ENCODE measurements at places on chromosomes 1 and 21.
A peak's percentile ranks its signal among the peaks of the same experiment; 100 is the strongest.

- DNase-seq = no peak
These were observed 174.7 kb downstream of the NRIP1 start for GRCh38 chr21:14890141-14890540.

DNA sequence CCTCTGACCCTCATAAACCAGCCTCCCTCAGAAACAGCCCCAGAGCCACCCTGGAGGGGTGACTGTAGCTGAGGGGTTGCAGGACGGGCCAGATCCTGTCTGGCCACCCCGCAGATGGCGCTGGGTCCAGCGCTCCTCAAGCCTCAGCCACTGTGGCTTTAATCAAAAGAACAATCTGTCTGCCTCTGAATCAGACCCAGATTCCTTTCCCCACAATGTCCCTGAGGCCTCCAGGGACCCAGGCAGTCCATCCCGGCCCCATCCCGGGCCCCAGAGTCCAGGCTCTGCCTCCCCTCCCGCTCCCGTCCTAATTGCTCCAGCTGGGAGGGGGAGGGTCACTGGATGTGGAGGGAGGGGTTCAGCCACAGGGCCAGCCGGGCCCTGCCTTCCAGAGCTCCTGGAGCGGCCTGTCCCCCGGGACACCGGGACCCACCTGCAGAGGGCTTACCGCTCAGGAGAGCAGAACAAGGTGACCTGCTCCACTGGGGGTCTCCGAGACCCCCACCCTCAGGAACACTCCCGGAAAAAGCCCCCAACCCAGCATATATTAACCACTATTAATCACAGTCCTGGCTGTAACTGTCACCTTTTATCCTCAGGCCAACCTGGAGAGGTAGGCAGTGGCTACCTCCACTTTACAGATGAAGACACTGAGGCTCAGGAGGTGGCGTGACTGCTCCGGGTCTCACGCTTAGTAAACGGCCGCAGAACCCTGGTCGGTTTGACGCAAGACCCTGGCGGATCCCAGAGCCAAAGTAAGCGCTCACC lies 836 bp upstream of the FBLIM1 start:
- no peak for DNase-seq

GRCh38 chr1:43067977-43068751 lies 103.9 kb downstream of the EBNA1BP2 start:
- peak; percentile 9 for DNase-seq

- no peak for DNase-seq
These were observed 149.0 kb downstream of the ROR1 start for GRCh38 chr1:63922848-63923247.

- DNase-seq = no peak
These were observed 514.4 kb upstream of the B3GALT2 start for GRCh38 chr1:193700710-193701355.

GRCh38 chr1:56639211-56639610 lies 5.9 kb upstream of the PRKAA2 start:
- DNase-seq = no peak

DNA sequence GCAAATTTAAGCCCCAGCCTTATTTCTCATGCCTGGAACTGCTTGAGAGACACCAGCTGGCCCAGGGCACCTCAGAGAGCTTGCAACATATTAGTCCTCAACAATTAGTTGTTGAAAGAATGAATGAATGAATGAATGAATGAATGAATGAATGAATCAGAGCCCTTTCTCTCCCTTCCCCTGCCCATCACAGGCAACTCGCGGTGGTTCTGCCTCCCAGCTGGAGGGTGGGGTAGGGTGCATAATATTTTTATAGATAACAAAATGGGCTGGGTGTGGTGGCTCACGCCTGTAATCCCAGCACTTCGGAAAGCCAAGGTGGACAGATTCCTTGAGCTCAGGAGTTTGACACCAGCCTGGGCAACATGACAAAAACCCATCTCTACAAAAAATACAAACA lies 110.1 kb downstream of the CCDC185 start:
- no peak for DNase-seq

DNA sequence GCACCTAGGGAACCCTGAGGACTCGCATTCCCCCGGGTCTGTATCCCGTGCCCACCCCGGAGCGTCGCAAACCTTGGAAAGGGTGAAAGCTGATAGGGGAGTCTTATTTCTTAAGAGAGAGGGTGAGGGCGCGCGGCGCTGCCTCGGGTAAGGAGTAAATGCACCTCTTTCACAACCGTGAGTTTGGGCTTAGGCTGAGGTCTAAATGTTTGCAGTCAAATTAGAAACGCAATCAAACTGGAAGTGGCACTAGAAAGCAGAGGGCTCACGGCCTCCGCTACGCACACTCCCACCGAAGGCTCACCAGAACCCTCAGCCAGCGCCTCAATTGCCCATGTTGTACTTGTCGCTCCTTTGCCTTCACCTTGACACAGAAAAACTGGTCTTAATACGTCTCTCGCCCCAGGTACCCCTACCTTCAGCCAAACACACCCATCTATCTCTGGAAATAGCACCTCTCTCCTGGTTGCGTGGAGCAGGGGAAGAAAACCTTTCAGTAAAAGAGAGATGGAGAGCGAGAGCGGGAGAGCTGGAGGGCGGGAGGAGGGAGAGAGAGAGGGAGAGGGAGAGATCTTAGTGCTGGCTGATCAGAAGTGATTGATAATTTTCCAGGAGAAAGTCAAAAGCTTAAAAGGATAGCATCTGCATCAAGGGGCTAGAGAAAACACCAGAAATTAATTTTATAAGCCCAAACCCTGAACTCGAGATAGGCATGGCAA lies 1.7 kb upstream of the HLX start:
- DNase-seq = no peak

DNA sequence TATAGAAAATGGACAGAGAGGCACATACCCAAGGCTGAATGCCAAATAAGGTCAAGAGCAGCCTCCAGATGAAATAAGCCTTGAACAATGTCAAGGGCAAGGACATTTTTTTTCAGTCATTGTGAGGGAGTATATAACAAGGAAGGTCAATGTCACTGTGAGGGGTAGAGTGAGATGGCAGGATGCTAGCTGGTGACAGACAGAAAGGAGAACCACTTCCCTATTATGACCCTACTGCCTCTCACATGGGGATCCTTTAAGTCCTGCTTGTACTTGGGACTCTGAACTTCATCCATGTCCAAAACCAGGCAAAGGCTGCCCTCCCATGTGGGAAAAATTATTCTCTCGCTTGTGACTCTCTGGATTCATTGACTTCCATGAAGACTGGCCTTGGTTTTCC lies 119.5 kb upstream of the COA6 start:
- no peak for DNase-seq

GRCh38 chr1:174023440-174023839 lies 1.3 kb upstream of the RC3H1 start:
- DNase-seq = no peak

All from stimulated activated CD4-positive, alpha-beta T cell treated with anti-CD3 and anti-CD28 coated beads, Interleukin-4, amount 100 ng/mL, for 1 hour (primary cell).